Ascending aorta (tissue), 2 donors: ENCODE measurements at places on chromosomes 2 and 18. TPM values are rescaled to one million over a fixed set of nuclear protein-coding genes. Genes with fewer than 3 reads are reported as not detected.

- no peak overlapping the region for H3K27ac ChIP-seq
- no peak for DNase-seq
- H3K36me3 ChIP-seq, result peaks cover 9% of the 10 kb centered on the region
- H3K4me1 ChIP-seq, result no peaks in the 10 kb centered on the region
- no peaks in the 10 kb centered on the region for H3K27me3 ChIP-seq
Measured at GRCh38 chr2:156565066-156565710, 129.0 kb downstream of the GPD2 start.

DNA sequence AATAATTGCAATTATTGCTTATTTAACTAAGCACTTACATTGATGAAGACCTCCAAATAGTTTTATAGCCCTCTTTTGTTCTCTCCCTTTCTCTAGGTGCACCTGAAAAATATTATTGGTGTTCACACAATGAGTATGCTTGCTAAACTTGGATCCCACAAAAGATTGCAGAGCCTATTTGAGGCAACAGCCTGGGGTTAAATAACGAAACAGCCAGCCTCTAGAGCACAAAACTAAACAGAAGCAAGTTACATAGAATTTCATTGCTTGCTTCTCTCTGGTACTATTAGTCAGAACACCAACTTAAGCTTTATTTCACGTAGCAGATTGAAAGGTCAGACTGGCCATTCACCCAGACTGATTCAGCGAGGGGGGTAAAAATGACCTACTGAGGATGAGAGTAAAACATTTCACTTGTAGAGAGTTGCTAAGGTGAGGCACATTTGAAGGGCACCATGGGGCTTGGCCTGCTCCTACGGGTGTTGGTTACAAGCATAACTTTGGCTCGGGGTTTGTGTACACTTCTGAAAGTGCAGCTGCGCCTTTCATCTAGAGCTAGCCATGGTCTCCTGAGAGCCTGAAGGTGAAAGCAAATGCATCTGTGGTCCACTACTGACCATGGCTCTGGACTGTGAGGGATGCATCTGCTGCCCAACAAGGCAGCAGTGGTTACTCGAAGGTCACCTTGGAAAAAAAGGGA lies 225.1 kb upstream of the LRRTM1 start:
- H3K4me3 ChIP-seq, result no peak overlapping the region
- H3K4me1 ChIP-seq, result no peaks in the 10 kb centered on the region
- no peaks in the 10 kb centered on the region for H3K36me3 ChIP-seq

DNA sequence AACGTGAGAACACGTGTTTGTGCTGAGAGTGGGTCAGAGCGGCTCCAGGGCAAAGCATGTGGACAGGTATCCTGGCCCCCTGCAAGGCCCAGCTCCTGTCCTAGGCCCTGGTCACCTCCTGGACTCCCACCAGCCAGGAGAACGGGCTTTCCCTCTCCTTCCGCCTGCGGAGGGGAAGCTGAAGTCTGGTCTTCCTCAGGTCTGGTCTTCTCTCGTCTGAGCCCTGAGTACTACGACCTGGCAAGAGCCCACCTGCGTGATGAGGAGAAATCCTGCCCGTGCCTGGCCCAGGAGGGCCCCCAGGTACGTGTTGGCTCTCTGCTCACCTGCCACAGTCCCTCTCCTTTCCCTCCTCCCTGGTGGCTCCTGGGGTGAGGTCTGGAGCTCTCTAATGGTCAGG lies 963 bp downstream of the GNLY start:
- H3K4me3 ChIP-seq, result no peak overlapping the region
- H3K36me3 ChIP-seq, result no peaks in the 10 kb centered on the region
- no peak overlapping the region for H3K27ac ChIP-seq
- no peaks in the 10 kb centered on the region for H3K27me3 ChIP-seq

DNA sequence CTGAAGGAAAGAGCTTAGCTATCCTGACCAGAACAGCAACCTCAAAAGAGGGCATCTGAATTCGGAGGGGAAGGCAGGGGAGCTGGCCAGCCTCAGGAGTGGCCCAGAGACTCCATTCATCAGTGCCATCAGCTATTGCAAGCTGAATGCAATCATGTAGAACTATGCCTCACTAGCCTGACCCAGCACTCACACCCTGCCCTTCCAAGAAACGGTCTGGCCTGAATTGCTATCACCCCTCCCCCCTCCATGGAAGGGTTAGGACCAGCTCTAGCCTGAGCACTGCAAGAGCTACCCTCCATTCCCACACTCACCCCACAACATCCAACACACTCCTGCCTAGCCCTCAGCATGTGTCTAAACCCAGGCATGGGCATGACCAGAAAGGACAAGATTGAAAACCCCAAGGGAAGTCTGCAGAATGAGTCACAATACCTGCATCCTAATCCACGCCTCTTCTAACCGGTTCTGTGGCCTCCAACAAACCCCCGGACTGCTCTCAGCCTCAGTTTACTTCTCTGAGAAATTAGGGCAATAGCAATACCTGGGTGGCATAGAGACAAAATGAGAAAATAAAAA lies 120.3 kb downstream of the BCL11A start:
- H3K27me3 ChIP-seq, result no peaks in the 10 kb centered on the region

DNA sequence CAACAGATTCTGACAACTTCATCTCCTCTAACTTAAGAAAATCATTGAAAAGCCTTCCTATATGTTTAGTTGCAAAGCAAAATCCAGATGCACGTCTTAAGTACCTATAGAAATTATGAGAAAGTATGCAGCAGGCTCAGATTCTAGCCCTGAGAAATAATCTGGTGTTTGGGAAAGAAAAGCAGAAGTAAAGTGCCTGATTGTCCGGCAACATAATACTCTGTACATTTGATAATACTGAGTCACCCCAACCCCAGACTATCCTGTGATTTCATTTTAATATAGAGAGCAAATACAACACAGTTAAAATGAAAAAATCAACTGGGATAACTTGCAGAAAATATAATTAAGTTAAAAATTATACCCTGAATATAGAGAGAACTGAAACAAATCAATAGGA lies 13.5 kb downstream of the RFX8 start:
- no peak for DNase-seq
- H3K27ac ChIP-seq, result no peak overlapping the region
- no peak overlapping the region for H3K4me3 ChIP-seq
- H3K27me3 ChIP-seq, result no peaks in the 10 kb centered on the region
- H3K4me1 ChIP-seq, result no peaks in the 10 kb centered on the region
- H3K36me3 ChIP-seq, result no peaks in the 10 kb centered on the region

Gene CSRNP3
- total RNA-seq, result 2.8 TPM

Gene C1GALT1C1L
- total RNA-seq, result not detected
